ENCODE measurements at places on chromosomes 6 and 20.

GRCh38 chr6:114258376-114258775 lies 84.4 kb downstream of the HS3ST5 start:
- DNase-seq: no peak

DNA sequence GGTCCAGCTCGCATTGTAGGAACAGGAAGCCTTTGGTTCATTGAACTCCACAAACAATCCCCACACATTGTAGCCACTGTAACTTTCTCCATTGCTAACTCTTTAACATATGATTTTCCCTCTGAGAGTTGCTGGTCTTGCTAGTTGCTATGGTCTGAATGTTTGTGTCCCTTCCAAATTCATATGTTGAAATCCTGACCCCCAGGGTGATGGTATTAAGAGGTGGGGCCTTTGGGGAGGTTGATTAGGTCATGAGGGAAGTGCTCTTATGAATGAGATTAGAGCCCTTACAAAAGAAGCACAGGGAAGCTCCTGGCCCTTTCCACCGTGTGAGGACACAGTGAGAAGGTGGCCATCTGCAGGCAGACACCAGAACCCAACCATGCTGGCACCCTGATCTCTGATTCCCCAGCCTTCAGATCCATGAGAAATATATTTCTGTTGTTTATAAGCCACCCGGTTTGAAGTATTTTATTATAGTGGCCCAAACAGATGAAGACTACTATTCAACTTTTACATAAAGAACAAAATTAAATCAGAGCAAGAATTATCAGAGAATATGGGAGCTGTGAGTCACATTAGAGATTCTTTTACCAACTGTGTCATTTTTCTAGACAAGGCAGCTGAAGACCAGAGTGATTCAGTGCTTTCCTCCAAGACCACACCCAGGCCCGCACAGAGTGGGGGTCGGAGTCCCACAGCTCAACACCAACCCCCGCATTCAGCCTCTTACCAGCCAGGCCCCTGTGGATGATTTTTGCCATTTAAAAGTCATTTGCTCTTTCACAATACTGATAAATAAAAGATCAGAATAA lies 143.0 kb downstream of the SAMD5 start:
- DNase-seq: no peak

DNA sequence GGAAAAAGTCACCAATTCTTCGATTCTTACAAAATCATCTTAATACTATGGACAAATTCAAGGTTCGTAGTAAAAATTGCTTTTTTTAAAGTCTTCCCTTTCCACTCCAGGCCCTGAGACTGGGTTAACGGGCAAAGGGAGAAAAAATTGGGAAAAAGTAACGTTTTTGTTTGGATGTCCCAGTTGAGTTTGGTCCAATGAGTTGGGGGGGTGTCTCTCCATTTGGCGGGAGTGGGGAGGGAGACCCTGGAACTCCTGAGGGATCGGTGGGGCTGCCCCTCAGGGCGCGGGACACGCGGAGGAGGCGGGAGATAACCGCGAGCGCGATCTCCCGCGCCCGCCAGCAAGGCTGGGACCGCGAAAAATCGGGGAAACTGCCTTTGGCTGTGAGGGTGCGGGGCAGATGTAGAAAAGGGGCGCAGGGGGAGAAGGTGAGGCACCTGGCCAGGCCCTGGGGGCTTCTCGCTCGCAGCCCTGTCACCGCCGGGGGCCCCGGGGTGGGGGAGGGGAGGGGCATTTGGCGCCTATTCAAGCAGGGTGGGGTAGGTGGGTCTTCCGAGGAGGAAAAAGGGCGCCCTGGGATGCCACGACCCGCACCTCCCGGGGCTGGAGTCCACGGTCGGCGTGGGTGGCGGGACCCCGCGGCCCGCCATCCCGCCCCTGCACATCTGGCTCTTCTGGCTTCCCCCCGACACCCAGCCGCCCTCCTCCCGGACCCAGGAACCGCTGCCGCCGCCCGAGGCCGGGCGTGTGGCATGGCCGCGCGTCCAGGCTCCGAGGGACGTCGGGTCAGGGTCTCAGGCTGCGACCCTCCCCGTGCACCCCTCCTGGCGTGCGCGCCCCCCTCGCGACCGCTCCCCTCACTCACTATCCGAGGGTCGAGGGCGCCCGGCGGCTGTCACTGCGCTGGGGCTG lies 595 bp downstream of the FBXO5 start:
- DNase-seq: no peak

DNA sequence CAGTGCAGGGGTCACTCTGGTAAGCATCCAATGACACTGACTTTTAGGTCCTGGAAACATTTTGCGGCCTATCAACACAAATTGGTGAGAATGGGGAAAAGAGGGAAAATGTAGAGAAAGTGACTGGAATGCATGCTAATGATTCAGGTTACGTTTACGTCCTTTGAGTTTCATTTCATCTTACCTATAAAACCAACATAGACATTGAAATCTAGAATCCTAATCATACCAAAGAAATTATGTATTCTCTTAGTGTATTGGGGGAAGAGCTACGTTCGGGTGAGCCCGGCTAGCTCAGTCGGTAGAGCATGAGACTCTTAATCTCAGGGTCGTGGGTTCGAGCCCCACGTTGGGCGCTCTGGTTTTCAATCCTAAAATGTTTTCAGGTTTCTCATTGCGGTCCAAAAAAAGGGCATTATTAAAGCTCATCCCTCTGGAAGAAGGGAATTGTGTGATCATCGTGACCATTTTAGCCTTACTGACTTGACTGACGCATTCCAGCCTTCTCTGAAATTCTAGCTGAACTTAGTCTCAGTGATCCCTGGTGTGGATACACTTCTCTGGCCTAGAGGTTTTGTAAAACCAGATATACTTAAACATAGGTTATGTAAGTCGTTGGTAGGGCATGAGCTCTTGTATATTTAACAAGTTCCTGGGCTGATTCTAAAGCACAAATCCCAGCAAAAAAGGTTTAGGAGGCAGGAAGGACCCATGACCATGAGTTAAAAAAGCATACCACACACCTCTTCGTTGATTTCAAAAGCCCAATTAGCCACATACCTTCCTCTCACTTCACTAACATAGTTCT lies 18.3 kb downstream of the HMGN4 start:
- no peak for DNase-seq

GRCh38 chr20:61896058-61896961 lies 169.4 kb downstream of the TAF4 start:
- DNase-seq: no peak

DNA sequence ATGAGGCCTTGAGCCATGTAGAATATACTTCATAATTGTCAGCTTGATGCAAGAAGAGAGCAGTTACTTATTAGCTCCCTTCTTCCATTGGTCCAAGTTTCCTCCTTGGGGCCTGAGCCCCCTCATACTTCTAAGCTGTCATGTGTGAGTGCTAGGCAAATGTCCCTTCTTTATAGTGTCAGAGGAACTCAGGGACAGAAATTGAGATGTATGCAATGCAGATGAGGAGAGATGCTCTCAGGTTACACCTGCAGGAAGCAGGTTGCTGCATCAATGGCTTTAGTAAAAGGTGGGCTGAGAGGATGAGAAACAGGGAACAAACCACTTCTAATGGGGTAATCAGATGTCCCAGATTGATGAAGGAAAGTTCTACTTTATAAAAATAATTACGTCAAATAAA lies 6.7 kb upstream of the PDSS2 start:
- no peak for DNase-seq

GRCh38 chr6:111764238-111765175 lies 108.7 kb downstream of the FYN start:
- DNase-seq: peak; percentile 40
